Thyroid gland (tissue), 4 donors: ENCODE measurements at places on chromosomes 3 and 15. TPM values are rescaled to one million over a fixed set of nuclear protein-coding genes. Genes with fewer than 3 reads are reported as not detected.

The DLL4 gene
- total RNA-seq, result 11.0 TPM

The ST3GAL6 gene
- total RNA-seq, result 7.9 TPM

The GREM1 gene
- total RNA-seq, result 3.2 TPM

The SMAD6 gene
- 61.4 TPM for total RNA-seq

GRCh38 chr3:196406811-196407470, 25.3 kb downstream of the UBXN7 start:
- H3K36me3 ChIP-seq, result no peaks in the 10 kb centered on the region
- DNase-seq, result peak; percentile 28
- H3K4me3 ChIP-seq, result no peak overlapping the region

DNA sequence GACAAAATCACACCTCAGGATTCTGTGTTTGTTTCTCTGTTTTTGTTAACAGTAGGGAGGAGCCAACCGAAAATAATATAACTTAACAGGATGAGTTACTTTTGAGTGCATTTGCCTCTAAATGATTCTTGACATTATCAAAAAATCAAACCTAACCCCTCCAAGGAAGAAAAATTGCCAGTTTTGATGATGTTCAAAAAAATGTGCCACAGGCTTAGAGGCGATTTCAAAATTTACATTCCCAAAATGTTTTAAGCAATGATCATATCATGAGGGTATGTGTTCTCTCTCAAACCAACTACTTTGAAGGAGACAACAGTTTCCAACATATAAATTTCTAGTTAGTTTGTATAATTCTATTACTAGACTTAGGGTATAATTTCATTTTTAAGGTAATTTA, 6.7 kb downstream of the VGLL3 start:
- H3K4me1 ChIP-seq, result no peaks in the 10 kb centered on the region
- no peak for DNase-seq
- H3K27ac ChIP-seq, result no peak overlapping the region
- no peaks in the 10 kb centered on the region for H3K27me3 ChIP-seq
- no peaks in the 10 kb centered on the region for H3K36me3 ChIP-seq

GRCh38 chr3:101725194-101725889, 928 bp downstream of the CEP97 start:
- H3K27me3 ChIP-seq, result no peaks in the 10 kb centered on the region
- H3K4me3 ChIP-seq, result peak overlapping the region; percentile 81
- no peaks in the 10 kb centered on the region for H3K4me1 ChIP-seq
- no peak overlapping the region for H3K27ac ChIP-seq

GRCh38 chr15:90497912-90498311, 31.8 kb upstream of the CRTC3 start:
- peaks cover 67% of the 10 kb centered on the region for H3K36me3 ChIP-seq
- H3K27me3 ChIP-seq, result no peaks in the 10 kb centered on the region
- no peaks in the 10 kb centered on the region for H3K4me1 ChIP-seq

DNA sequence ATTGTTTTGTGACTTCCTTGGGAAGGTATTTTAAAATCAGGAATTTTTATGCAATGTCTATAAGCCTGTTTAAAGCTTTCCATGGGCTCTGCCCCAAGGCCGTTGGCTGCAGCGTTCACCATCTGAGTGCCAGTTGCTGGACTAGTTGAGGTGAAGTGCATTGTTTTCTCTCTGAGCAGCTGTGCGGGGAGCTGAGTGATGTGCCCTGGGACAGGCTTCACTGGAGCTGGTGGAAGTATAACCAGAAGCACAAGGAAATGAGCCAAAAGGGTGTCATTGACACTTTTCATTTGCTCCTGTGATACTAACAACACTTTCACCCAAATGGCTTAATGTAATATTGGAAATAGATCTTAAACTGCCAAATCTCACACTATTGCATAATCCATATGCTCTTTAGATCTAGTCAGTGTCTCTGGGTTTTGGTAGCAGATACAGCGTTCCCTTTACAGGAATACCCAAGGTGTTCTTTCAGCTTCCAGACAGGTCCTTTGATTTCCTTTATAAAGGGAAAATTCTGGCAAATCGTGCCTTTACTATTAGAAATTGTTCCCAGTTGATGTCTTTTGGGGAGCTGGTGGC, 29.2 kb downstream of the APH1B start:
- H3K27me3 ChIP-seq, result no peaks in the 10 kb centered on the region
- peak; percentile 78 for DNase-seq
- H3K4me1 ChIP-seq, result peaks cover 23% of the 10 kb centered on the region
- no peaks in the 10 kb centered on the region for H3K36me3 ChIP-seq
- H3K27ac ChIP-seq, result peak overlapping the region; percentile 2
- H3K4me3 ChIP-seq, result no peak overlapping the region
